Activated CD4-positive, alpha-beta memory T cell treated with anti-CD3 and anti-CD28 coated beads, Interleukin-2, amount 10 ng/mL, durations not matched to agents 7 days and 5 days (primary cell): ENCODE measurements at places on chromosomes 1 and 21. TPM values are rescaled to one million over a fixed set of nuclear protein-coding genes. Genes with fewer than 3 reads are reported as not detected.

Gene HSF2BP
- total RNA-seq = 0.15 TPM

- no peak for DNase-seq
Observed at GRCh38 chr1:203028067-203028783, 1.9 kb downstream of the PPFIA4 start.

Gene MPZ
- 5.9 TPM for total RNA-seq

Gene CAMK1G
- total RNA-seq = not detected

- DNase-seq = no peak
Observed at GRCh38 chr1:42399315-42400100, 18.9 kb downstream of the RIMKLA start.
